Renal pelvis (tissue), 12 donors: ENCODE measurements at places on chromosomes 3 and 15. TPM values are rescaled to one million over a fixed set of nuclear protein-coding genes. Genes with fewer than 3 reads are reported as not detected.

GRCh38 chr3:94822298-94822697, 759.4 kb downstream of the NSUN3 start:
- no peak for DNase-seq

GRCh38 chr3:23811919-23812318, 6.2 kb downstream of the UBE2E1 start:
- DNase-seq = no peak

DNA sequence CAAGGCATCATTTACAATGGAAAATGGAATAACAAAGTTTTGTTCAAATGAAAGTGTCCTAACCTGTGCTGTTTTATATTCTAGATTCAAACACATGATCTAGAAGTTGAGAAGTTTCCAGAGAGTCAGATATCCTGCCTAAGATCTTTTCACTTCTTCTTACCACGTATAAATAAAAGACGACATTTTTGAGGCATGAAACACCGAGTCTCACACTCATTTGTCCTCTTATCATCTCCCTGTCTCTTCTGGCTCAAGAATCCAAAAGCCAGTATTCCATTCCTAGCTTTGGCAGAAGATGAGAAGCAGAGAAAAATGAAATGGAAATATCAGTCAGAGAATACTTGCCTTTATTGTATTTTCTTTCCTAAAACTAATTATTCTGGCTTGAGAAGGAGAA, 738.6 kb upstream of the NR2F2 start:
- no peak for DNase-seq

- DNase-seq = no peak
These were observed 4.3 kb upstream of the NR2C2 start for GRCh38 chr3:14943042-14943441.

FBXO40 gene
- not detected for polyA plus RNA-seq

SAMMSON gene
- polyA plus RNA-seq = 0.19 TPM

CGNL1 gene
- 67.4 TPM for polyA plus RNA-seq
